ENCODE measurements at places on chromosomes 2 and 18.

DNA sequence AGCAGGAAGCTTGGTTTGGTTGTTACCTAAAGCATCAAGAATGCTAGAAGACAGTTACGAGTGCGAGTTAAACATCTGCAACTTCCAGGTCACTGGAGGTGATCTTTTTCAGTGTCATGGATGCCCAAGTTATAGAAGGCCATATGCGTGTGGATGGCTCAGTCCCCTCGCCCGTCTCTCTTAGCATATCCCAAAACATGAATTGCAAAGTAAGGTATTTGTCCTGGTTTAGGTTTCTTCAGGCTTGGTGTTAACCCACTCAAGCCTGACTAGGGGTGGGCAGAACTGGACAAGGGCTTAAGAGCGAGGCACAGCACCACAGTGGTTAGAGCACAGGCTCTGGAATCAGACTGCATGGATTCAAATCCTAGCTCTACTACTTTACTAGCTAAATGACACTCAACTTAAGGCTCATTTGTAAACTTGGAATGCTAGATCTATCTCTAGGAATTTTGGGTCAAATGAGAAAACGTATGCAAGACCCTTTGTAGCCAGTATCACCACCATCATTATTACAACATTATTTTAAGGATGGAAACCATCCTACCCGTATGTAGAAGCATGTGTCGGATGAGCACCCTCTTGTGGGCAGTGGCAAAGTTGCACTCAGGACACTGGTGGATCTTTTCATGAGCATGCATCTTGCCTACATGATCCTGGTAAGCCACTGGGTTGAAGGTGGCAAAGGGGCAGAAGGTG is 11.2 kb downstream of the ZNF142 start:
- no peak for DNase-seq

- DNase-seq, result no peak
Observed at GRCh38 chr2:85455552-85456090, 37.1 kb downstream of the SH2D6 start.

DNA sequence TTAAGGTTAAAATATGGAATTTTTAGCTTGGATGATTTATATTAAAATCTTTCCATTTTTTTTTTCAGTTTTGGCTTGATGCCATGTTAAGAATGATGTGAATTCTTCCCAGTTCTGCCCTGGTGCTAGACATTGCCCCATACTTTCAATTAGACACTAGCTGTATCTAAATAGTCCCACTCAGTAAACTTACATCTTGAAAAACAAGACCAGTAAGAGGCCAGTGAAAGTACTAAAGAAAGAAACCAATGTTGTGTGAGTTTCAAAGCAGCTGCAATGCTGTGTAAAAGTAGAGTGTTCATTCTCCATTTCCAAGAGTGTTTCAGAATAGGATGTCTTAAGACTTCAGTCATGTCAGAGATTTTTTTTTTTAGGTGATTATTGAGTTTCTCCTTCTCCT is 40.0 kb upstream of the CYBRD1 start:
- DNase-seq, result no peak

GRCh38 chr2:177495945-177496344 is 103.4 kb downstream of the AGPS start:
- DNase-seq, result no peak

GRCh38 chr2:47504174-47504810 is 101.3 kb downstream of the MSH2 start:
- DNase-seq, result no peak

GRCh38 chr2:175461839-175462238 is 280.3 kb upstream of the ATP5MC3 start:
- DNase-seq, result no peak

- DNase-seq, result no peak
Observed at GRCh38 chr18:45525301-45525700, 90.0 kb upstream of the SLC14A2 start.

GRCh38 chr2:98710734-98711133 is 20.2 kb downstream of the MGAT4A start:
- DNase-seq, result no peak

DNA sequence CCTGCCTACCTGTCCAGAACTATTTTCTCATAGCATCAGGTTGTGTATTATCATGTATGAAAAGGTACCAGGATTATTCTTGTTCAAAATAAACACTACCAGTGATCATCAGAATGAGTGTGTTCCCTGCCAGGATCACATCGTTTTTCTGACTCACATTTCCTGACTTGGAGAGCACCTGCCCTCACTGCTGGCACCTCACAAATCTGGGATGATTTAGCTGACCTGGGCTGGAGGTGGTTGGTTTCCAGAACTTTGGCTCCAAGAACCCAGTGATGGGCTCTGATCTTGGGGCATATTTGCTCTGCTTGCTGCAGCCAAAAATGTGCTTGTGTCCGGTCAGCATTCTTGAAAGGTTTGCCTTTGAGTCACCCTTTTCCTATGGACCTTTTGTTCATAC is 836.3 kb upstream of the ACVR2A start:
- DNase-seq, result no peak

DNA sequence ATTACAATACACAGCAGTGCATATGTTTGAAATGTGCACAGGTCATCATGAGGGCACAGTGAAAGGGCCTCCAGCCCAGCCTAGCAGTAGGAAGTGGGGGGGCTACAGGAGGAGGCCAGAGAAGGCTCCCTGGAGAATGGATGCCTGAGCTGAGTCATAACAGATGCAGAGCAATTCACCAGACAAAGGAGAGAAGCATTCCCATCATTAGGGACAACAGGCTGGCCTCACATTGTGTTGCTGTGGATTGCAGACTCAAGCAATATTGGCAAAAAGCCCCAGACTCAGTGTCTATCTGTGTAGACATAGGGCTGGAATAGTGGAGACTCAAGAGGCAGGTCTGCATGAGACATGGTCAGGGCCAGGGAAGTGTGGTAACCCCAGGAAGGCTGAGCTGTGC is 329.9 kb downstream of the DLGAP1 start:
- DNase-seq, result no peak

DNA sequence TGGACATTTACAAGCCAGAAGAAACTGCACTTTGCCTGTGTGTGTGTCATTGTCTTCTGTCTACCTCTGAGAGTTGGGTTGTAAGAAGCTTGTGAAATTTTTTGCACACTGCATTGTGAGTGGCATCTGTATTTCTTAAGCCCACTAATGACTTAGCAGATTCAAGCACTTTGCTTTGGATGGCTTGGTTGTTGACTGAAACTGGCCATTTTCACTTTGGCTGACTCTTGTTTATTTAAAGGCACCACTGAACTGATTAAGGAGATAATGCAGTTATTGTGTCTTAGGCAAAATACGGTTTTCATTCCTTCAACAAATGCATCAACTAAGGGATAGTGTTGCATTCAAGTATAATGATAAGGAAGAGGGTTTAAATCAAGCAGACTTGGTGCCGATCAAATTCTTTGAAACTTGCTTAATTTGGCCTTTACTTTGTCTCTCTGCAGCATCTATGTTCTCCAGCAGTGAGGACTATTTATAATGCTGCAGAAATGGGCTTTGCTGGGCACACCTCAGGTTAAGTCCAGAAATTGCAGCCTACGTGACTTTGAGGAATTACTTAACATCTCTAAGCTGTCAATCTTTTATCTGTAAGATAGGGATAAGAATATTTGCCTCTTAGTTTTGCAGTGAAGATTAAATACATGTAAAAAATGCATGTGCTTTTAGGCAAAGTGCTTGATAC is 142.0 kb downstream of the CCDC85A start:
- no peak for DNase-seq

DNA sequence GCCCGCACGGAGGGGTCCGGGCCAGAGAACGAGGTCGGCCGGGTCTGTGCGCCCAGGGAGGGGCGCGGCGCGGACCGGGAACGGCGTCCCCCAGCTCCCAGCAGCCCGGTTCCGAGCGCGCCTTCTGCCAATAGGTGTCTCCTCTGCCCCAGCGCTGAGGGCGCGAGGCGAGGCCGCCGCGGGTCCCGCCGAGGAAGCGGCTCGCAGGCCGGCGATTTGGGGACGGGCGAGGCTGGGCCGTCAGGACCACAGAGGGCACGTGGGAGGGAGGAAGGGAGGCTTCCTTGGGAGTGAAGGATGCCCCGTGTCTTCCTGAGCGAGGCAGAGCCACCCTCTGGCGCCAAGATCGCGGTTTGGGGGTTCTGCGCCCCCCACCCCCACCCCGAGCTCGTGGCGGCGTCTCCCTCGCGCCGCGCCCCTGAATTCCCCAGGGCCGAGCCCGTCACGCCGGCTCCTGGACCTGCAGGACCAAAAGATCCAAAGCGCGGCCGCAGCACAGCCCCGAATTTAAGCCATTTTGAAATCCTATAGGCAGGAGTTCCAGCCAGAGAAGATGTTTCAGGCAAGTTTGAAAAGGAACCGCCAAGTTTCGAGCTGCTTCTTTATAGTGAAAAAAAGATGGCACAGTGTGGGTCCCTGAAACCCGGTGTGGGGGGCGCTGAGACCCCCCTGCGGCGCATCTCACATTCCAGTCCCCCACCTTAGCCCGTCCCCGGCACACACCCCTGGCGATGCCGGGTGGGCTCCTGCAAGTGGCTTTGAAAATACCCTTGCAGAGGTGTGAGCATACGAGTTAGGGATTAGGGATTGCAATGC is 909 bp downstream of the NFATC1 start:
- DNase-seq, result no peak

DNA sequence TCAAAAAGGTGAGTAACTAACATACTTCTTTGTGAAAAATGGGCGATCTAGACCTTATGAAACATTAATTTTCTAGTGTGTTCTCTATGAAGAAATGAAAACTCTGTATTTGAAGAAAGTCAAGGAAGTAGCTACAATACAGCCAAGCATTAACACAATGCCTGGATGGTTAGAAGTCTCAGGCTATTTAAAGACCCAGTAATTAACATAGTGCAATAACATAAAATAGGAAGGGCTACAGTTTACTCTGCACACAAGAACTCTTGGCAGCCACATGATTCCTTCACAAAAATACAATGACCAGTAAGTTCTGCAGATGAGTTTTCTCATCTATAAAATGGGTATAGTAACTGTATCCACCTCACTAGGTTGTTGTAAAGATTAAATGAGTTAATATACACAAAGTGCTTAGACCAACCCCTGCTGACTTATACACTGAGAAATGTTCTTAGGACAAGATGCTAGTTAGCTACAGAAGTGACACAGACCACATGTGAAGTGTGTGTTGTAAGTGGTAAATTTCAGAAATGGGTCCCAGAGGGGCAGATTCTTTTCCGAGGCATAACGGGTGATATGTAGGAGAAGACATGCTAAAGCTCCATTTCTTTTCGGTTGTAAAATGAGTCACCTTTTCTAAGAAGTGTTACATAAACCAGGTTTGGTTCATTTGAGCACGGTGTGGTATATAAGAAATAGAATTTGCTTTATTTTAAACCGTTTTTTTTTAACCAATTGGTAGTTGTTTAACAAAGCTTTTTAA is 61.8 kb downstream of the CXCR4 start:
- DNase-seq, result no peak

DNA sequence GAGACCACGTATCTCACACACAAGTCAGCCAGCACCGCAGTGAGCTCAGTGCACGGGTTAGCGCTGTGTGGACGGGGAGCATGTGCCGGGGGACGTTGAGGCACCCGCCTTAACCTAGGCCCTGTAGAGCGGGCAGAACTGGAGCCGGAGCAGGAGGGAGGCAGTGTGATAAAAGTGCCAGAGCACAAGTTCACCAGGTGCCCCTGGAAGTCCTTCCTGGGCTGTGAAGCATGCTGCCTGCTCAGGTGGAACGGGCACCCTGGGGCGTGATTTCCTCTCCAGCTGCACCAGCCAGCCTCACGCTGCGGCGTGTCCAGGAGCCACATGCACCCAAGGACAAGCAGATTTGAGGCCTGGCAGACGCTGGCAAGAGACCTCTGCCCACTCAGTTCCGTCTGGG is 50.3 kb downstream of the ITGB1BP1 start:
- DNase-seq, result no peak

GRCh38 chr2:132384491-132385151 is 32.0 kb upstream of the GPR39 start:
- DNase-seq, result no peak

DNA sequence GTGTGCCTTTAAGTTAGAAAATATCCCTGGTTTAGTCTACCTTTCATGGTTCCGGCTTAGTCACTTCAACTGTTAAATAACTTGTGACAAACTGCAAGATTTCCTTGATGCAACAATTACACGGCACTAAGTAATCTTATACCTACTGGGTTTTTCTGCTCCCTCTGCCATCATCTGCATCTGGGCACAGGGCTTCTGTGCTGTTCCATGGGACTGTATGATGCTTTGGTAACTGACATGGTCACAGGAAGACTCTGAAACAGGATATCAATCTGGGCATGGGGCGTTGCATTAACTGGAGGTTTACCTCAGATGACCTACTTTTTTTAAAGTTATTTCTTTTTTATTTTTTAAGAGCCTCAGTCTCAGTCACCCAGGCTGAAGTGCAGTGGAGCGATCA is 365.4 kb downstream of the SS18 start:
- DNase-seq, result no peak

- DNase-seq, result no peak
Observed at GRCh38 chr2:36330473-36331395, 24.8 kb upstream of the CRIM1 start.

DNA sequence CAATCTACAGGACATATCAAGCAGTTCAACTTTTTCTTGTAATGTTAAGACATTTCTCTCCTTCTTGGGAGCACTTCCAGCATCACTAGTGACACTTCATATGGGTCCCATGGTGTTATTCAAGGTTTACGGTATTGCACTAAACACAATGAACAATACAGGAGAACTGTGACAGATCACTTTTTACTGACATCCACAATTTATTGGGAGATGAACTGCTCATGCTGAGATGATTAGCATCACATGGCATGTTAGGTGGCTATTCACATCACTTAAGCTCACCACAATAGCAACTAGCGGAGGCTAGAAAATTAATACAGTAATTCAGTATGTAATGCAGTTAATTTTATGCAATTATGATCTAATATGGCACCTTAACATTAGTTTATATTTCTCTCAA is 264.4 kb downstream of the ERBB4 start:
- no peak for DNase-seq

GRCh38 chr2:72962911-72963310 is 45.6 kb downstream of the EMX1 start:
- no peak for DNase-seq

DNA sequence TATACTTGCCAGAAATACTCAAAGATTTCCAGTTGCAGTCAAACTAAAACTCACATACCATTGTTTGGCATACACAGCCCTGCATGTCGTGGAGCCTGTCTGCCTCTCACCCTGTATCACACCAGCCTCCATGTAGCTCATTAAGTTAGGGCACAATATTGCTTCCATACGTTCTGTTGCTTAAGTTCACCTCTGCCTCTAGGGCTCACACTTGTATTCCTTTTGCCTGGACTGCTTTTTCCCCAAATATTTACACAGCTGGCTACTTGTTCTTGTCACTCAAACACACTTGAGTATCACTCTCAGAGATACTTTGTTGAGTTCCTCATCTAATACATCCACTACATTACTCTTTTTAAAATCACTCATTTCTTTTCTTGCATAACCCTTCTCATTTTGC is 83.1 kb downstream of the PTH2R start:
- DNase-seq, result no peak

DNA sequence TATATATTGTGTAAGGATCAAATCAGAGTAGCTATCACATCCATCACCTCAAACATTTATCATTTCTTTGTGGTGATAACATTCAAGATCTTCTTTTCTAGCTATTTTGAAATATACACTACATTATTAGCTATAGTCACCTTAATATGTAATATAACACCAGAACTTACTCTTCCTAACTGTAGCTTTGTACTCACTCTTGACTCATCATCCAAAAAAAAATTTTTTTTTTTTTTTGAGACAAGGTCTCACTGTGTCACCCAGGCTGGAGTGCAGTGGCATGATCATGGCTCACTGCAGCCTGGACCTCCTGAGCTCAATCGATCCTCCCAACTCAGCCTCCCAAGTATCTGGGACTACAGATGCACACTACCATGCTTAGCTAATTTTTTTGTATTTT is 153.3 kb downstream of the EML6 start:
- no peak for DNase-seq

All from SK-N-MC (cell line).